ENCODE measurements at places on chromosomes 3 and 15.

GRCh38 chr3:110686701-110687100, 384.9 kb upstream of the NECTIN3 start:
- no peak for DNase-seq

GRCh38 chr15:89104172-89104564, 15.9 kb downstream of the ABHD2 start:
- no peak for DNase-seq

DNA sequence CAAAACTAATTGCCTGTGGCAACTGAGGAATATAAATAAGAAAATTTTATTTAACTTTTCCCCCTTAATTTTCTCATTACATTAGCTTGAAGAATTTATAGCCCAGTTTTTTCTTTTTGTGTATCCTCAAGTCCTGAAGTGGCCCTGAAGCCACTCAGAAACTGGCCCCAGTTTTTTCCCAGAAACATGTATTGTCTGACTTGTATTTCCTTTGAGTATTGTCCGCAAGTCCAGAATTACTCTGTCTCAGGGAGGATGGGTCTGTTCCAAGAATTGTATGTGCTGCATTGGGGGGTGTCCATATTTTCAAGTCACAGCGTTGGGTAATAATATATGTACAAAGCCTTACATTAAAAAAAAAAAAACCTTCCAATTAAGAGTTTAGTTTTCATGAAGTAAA, 149.7 kb upstream of the IL12A start:
- DNase-seq, result no peak

DNA sequence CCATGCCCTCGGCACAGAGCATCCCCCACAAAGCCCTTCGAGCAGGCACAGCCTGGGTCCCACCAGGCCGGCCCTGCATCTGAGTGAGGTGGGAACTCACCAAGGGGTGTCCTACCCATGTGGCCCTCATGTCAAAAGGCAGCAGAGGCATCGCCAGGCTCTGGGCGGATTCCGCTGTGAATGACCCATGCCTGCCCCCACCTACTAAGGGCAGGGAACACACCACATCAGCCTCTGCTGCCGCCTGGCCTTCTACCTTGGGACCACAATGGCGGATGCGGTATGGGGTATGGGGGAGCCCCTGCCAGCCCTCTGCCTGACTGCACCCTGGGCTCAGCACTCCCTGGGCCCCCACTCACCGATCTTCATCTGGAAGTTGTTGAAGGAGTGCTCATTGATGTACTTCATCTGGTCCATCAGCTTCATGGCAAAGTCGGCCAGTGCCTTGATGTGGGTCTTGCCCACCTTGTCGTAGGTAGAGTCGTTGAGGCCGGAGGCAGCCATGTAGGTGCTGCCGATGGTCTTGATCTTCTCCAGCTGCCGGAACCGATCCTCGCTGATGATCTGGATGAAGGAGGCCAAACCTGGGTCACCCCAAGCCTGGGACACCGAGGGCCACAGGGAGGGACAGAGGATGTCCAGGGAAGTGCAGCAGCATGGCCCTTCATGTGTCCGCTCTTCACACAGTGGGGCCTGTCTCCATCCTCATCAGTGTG, 87.8 kb downstream of the SEC22A start:
- DNase-seq, result no peak

DNA sequence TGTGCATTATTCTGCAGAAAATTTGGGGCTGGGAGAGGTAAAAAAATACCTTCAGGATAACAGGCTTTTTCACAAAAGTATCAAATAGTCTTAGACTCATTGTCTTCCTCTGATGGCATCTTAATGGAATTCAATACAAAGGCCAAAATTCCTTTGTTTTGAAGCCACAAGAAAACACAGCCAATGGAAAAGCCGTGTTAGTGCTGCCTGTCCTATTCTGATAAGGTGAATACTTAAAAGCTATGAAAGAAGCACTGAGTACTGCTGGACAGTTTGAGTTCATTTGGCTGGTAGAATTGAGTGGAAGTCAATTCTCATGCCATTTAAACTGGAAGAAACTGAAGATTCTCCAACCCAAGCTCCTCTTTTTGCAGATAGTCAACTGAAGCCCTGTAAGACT, 395.3 kb upstream of the TPRG1 start:
- no peak for DNase-seq

- DNase-seq, result no peak
Measured at GRCh38 chr3:2204054-2204453, 105.4 kb downstream of the CNTN4 start.

- DNase-seq, result no peak
Measured at GRCh38 chr3:77321646-77322045, 281.7 kb downstream of the ROBO2 start.

GRCh38 chr3:46367811-46368210, 2.9 kb upstream of the CCR5 start:
- no peak for DNase-seq

- no peak for DNase-seq
Measured at GRCh38 chr3:152299249-152299976, 30.7 kb downstream of the MBNL1 start.

- DNase-seq, result no peak
Measured at GRCh38 chr3:50300681-50301254, 1.6 kb upstream of the HYAL3 start.

GRCh38 chr15:38631119-38632075, 66.8 kb upstream of the RASGRP1 start:
- no peak for DNase-seq

- DNase-seq, result no peak
Measured at GRCh38 chr3:159091936-159092335, 290.1 kb downstream of the MFSD1 start.

DNA sequence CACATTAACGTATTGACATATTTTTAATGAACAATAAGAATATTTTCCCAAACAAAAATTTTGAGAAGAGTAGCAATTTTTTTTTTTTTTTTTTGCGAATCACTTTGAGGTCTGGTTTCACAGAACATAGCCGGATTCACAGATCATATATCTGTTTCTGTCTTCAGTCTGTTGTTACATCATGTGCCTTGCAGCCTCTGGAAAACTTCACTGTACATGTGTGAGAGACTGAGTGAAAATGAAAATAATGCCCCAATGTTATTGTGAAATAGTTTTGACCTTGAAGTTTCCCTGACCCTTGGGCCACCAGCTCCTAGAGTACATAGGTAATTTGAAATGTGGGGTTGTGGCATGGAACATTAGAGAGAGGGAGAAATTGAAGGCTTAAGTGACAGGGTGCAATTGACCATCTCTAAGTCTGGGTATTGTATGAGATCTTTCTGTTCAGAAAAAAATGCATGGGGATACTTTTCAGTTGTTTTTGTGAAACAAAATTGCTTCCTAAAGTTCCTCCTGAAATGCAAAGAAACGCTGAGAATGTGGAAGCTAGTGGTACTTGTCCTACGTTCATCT, 14.0 kb downstream of the ITPR1 start:
- DNase-seq, result no peak

GRCh38 chr3:70530626-70531025, 218.2 kb upstream of the MDFIC2 start:
- no peak for DNase-seq

DNA sequence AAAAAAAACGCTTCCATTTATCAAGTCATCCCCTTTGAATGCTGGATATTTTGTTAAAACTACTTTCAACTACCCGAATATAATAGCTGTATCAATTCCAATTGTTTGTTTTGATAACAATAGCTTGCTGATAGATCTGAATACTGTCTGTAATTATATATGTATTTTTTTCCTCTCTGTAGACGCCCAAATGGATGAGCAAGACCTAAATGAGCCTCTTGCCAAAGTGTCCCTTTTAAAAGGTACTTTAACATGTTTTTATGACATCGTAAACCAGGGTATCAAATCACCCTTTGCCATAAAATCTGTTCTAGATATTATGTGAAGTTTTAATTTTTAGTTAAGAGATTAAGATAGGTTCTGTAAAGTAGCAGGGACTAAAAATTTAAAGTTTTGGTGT, 111.5 kb upstream of the FLNB start:
- no peak for DNase-seq

DNA sequence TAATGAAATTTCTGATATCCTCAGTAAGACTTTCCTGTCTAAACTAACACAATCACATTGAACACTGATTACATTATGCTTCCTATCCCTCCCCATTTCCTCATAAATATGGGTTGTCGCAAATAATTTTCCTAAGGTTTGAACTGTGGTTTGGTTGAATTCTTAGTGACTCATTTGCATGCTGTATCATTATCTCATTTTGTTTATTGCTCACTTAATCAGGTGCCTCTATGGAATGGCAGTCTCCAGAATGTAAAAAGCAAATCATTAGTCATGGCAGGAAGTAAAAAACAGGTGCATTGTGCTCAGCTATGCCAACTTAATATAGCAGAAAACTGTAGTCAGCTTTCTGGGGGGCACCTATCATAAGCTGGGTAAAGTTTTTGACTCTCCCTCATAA, 216.0 kb upstream of the ZBTB20 start:
- no peak for DNase-seq

DNA sequence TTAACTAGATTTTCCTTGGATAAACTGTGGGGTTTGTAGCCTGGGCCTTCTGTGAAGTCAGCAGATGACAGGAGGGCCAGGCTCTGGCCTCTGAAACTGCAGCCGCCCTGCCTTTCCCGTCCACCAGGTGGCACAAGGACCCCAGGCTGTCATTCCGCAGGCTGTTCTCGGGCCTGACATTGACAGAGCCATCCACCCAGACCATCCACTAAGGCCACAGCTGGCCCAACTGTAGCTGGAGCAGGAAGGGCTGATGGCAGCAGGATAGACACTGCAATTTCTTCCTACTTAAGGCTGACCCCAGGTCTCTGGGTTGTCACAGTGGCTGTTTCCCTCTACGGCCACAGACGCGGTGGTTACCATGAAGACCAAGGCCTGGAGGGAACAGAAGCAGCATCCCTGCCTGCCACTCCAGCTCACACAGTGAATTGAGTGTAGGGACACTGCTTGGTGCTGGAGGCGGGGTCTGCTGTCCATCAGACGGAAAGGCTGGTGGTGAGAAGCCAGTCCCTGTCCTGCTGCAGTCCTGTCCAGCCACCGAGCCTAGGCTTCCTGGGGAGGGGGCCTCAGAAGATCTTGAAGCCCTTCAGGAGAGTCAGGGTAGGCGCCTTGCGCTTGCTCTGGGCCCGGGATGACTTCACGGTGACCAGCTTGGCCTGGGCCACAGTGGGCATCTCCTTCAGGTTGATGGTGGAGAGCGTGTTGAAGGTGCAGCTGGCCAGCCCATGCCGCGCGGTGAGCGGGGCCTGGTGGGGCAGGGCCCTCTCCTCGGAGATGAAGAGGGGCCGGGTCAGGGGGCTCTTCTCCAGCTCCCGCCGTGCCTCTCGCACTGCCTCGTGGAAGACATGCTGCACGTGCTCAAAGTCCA, 9.4 kb downstream of the SLC51B start:
- no peak for DNase-seq

- peak; percentile 64 for DNase-seq
Measured at GRCh38 chr3:124928333-124929202, 6.0 kb downstream of the MUC13 start.

DNA sequence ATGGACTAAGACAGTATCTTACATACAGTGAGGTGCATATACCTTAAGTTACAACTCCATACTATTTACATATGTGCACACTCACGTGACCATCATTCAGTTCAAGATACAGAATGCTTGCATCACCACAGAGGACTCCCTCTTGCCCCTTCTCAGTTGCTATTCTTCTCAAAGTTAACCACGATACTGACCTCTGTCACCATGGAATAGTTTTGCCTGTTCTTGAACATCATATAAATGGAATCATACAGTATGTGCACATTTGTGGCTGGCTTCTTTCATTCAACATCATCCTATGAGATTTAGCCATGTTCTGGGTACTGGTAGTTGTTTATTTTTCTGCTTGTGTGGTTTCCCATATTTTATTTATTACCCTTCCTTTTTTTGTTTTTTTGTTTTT, 10.4 kb upstream of the ZSCAN2 start:
- DNase-seq, result no peak

- no peak for DNase-seq
Measured at GRCh38 chr3:193240850-193241706, at the start of gene PLAAT1. Gene PLAAT1, plus strand, starts transcription at chr3:193241222. Its CDS starts 14,429 bp downstream, at chr3:193255651.

GRCh38 chr3:83033133-83033532, 1271.7 kb upstream of the GBE1 start:
- no peak for DNase-seq

GRCh38 chr3:23837286-23837685, 31.5 kb downstream of the UBE2E1 start:
- DNase-seq, result no peak

DNA sequence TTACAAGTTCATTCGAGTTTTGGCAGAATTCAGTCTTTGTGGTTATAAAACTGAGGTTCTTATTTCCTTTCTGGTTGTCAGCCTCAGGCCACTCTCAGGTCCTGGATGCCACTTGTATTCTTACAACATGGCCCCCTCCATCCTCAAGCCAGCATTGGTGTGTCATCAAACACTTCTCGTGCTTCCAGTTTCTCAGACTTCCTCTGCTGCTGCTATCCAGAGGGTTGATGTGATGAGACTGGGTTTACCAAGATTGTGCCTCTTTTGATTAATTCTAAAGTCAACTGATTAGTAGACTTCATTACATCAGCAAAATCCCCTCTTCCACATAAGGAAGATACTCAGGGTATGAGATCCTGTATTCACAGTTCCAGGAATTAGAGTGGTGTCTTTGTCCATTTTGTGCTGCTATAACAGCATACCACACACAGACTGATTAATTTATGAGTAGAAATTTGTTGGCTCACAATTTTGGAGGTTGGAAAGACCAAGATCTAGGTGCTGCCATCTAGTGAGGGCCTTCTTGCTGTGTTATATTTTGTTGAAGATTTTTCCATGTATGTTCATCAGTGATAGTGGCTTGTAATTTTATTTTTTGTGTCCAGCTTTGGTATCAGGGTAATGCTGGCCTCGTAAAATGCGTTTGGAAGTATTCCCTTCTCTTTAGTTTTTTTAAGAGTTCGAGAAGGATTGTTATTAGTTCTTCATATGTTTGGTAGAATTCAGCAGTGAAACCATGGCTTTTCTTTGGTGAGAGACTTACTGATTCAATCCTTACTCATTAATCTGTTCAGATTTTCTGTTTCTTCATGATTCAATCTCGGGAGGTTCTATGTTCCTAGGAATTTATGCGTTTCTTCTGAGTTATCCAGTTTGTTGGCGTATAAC, 11.1 kb downstream of the LRCH3 start:
- no peak for DNase-seq

DNA sequence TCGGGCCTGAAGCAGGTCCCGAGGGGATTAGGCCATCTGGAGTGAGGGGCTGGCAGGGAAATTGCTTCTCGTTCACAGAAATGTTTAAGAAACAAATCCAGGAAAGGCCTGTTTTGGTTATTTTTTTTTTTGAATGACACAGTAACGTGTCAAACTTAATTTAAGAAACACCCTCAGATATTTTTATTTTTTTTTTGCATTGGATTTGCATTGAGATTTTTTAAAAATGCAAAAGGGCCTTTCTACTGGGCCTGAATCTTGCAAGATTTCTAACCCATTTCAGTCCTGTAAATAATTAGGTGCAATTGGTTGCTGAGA, 25.0 kb upstream of the KLF13 start:
- DNase-seq, result no peak

GRCh38 chr3:143510601-143511000, 337.7 kb downstream of the SLC9A9 start:
- DNase-seq, result no peak

GRCh38 chr15:95840004-95840403, 490.5 kb upstream of the NR2F2 start:
- DNase-seq, result no peak

- peak; percentile 40 for DNase-seq
Measured at GRCh38 chr15:72116731-72117485, 1.0 kb downstream of the MYO9A start.
